ENCODE measurements at places on chromosomes 6 and 20.

DNA sequence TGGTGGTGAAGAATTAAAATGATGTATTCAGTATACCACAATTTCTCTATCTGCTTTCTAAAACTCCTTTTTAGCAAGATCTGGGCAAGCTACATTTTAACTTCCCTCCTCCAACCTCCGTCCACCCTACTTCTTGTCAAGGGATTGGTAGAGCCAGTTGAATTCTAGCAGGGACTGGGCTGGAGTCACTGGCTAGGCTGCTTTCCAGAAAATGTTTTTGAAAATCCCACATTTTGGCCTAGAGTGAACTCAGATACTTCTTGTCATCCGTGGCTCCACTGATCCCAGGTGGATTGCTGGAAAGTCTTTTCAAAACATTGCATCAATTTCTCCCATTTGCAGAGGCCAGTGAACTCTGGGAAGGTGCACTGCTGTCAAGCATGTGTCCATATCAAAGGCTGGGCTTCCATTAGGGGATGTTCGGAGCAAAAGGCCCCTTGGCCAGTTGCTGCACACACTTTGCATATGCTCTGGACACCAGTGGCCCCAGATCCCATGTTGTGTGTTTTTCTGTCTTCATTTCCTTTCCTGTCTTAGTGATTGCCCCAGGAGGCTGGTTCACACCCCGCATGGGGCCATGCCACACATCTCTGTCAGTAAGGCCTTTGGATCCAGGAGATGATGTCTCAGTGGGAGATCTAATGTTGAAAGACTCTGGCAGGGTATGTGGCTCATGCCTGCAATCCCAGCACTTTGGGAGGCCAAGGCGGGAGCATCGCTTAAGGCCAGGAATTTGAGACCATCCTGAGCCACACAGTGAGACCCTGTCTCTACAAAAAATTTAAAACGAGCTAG, 11.3 kb upstream of the KCNK16 start:
- DNase-seq, result no peak

GRCh38 chr6:49555951-49556350, 5.5 kb downstream of the C6orf141 start:
- DNase-seq, result no peak

DNA sequence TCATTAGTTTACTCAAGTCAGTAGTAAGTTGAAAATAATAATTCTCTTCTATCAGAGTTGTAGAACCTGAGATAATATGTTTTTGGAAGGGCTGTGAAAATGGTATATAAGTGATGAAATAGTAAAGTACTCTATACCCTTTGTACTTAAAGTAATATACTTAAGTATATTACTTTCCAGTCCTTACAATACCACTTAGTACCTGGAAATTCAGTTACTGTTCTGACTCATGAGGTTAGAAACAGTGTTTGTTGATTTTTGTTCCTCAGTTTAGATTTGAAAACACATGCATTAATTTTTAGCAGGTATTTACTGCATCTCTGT, 10.1 kb downstream of the TULP4 start:
- no peak for DNase-seq

DNA sequence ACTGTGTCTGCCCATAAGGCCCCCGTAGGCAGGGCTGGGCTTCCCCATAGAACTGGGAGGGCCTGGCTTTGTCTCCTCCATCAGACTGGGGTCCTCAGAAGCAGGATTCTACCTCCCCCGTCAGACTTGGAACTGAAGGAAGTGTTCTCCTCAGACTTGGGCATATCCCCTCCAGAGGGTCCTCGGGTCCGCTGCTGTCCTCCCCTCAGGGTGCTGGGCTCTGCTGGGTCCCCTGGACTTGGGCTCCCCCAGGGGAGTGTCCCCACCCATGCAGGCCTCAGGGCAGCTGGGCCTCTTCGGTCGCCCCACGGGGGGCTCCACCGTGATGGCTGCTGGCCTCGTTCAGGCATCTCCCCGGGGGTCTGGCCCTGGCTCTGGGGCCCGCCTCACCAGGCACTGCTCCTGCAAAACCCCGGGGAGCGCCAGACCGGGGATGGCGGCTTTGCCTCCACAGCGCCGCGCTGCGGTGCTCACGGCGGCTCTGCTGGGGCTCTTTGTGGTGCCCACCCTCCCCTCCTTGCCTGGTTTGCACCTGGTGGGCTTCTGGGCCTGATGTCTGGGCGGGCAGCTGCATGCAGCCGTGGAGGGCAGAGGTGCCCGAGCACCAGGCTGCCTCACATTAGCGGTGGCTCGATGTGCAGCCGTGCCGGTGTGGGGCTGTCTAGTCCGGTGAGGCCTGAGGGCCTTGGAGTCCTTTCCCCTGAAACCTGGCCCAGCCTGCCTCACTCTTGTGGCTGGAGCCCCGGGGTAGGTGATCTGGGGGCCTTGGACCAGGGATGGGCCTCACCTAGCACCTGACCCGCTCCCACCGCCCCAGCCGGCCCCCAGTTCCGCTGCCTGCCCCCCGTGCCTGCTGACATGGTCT, 13.9 kb downstream of the COL20A1 start:
- no peak for DNase-seq

DNA sequence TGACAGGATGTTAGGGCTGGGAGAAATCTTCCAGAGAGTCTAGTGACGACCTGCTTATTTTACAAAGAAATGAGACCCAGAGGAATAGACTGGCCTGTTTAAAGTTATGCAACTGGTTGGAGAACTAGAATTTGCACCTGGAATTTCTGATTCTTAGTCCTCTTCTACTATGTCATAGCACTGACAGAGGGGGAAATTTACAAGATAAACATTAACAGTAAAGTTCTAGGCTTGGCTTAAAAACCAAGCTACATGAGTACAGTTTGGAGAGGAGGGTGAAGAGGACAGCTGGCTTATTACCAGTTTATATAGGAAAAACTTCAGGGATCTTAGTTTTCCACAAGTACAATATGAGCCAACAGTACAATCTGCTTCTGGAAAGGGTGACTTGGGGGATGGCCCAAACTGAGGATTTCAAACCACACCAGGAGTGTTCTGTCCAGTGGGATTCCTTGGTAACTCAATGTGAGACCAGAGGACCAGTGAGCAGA, 269.6 kb downstream of the CD109 start:
- no peak for DNase-seq
